Stimulated activated CD4-positive, alpha-beta T cell treated with anti-CD3 and anti-CD28 coated beads, Interleukin-1b, Interleukin-23, amount 100 ng/mL, for 4 hours (primary cell): ENCODE measurements at places on chromosomes 11 and 22.

DNA sequence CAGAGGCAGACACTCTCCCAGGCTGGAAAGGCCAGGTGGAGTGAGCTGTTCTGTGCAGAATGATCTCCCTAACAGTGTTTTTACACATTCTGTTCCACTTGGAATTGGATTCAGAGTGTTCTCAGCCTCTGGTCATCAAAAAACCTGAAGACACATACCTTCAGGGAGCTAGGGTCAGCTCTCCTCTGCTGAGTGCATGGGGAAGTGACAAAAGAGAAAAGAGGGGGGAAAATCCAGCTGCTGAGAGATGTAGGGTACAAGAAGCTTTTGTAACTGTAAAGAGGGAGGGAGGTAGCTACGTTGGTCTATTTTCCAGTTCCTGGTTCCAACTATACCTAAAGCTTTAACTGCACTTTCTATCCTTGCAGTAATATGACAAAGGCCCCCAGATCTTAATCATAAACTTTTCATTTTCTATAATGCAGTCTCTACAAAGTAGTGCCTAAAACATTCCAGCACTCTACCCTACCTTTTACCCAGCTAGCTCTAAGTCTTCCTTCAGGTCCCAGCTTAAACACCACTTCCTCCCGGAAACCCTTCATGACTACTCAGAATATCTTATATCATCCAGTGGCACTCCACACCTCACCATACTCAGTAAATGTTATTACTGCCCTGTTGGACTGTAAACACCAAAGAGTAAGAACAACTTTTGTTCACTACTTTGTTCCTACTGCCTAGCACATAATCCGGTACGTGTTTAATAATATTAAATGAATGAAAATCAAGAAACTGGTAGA, 9.2 kb downstream of the MAPK1 start:
- DNase-seq, result no peak

- DNase-seq, result no peak
Observed at GRCh38 chr22:16954060-16954403, 54.0 kb downstream of the GAB4 start.

DNA sequence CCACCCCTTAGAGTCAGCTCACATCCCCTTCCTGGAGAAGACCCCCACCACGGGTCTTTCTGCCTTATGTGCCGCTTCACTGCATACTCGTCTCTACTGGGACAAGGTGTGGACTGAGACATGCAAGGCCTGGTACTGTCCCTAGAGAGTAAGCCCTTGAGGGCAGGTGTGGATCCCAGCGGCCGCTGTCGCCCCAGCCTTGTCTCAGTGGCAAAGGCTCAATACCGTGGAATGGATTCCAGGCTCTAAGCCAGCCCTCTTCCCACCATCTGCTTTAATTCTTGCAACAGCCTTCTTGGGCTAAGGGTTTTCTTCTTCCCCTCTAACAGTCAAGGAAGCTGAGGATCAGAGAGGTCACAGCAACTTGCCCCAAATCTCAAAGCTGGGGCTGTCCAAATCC, 220.3 kb downstream of the CEP164 start:
- no peak for DNase-seq

DNA sequence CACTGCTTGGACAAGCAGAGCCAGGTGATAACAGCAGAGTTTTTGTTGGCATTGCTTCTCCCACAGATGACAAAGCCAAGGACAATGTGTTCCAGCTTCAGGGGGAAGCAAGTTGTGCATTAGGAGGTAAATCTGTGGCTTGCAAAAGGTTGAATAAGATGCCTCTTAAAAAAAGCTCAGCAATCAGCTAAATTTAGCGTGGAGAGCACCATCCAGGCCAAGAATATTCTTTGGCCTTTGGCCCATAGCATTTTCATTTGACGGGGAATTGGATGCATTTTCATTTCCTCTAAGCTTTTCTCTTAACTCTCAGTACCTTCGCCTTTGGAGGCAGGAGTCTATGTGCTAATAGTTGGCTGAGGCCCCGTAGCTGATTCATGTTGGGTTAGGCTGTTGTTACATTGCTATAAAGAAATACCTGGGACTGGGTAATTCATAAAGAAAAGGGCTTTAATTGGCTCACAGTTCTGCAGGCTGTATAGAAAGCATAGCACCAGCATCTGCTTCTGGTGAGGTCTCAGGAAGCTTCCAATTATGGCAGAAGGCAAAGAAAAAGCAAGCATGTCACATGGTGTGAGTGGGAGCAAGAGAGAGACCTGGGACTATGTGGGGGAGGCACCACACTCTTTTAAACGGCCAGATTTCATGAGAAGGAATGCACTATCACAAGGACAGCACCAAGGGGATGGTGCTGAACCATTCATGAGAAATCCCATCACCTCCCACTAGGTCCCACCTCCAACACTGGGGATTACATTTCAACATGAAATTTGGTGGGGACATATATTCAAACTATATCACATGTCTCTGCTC, 350.1 kb upstream of the C11orf87 start:
- DNase-seq, result no peak

GRCh38 chr11:70804139-70804837, 406.0 kb downstream of the CTTN start:
- DNase-seq, result no peak
